ENCODE measurements at places on chromosomes 4 and X. TPM values are rescaled to one million over a fixed set of nuclear protein-coding genes. Genes with fewer than 3 reads are reported as not detected.

- no peak for DNase-seq
These were observed 545 bp downstream of the ABCE1 start for GRCh38 chr4:145098675-145099037.

DNA sequence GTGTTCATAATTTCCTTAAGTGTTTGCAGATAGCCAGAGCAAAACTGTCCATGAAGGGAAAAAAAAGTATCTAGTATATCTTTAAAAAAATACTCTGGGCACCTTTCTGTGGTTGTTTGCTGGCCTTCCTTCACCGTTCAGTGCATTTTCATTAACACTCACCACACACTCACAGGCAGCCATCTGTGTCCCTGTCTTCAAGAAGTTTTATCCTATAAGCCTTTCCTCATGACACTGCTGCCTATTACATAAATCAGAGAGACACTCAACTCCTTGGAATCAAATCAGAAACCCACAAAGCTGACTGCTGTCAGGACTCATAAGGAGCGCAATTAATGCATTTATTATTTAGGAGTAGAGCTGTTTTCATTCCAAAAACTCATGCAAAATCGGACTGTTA is 1720.2 kb downstream of the PCDH7 start:
- no peak for DNase-seq

DNA sequence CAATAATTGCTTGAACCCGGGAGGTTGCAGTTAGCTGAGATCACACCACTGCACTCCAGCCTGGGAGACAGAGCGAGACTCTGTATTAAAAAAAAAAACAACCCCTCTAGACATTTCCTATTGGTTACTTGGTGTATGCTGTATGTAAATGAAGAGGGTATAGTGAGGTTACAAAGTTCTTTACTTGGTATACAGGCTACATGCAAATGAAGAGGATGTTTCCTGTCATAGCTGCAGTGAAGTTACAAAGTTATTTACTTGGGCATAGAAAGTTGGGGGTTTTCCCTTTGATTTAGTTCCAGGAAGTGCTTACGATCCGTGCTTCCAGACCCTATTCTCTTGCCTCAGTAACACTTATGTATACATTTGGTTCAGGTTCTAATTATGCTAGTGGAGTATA is 38.4 kb upstream of the CLNK start:
- no peak for DNase-seq

GRCh38 chrX:16436348-16437188 is 213.4 kb upstream of the S100G start:
- DNase-seq = peak; percentile 85

- no peak for DNase-seq
These were observed 169.5 kb downstream of the GLRA2 start for GRCh38 chrX:14698790-14699189.

DNA sequence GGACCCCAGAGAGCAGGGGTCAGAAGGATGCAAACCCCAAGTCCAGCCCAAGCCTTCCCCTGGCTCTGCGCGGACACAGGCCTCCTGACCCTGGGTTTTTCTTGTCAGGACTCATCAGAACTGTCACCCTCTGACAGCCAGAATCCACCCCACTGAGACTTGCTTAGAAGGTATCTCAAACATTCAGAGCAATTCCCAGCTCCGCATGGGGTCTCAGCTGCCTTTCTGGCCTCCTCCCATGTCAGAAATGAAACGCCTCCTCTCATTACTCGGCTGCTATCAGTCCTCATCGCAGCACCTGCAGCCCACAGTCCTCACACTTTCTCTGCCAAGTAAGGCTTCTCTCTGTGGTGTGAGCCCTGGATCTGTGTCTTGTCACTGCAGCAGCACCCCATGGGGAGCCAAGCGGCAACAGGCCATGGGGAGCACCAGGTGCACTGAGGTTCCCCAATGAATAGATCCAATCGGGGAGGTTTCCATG is 97.8 kb downstream of the WFS1 start:
- DNase-seq = peak; percentile 51

GRCh38 chrX:41887691-41888090 is 35.7 kb downstream of the CASK start:
- DNase-seq = no peak

GRCh38 chr4:47104986-47105385 is 73.6 kb downstream of the GABRB1 start:
- no peak for DNase-seq

GRCh38 chrX:108186811-108187210 is 95.2 kb downstream of the ATG4A start:
- no peak for DNase-seq

DNA sequence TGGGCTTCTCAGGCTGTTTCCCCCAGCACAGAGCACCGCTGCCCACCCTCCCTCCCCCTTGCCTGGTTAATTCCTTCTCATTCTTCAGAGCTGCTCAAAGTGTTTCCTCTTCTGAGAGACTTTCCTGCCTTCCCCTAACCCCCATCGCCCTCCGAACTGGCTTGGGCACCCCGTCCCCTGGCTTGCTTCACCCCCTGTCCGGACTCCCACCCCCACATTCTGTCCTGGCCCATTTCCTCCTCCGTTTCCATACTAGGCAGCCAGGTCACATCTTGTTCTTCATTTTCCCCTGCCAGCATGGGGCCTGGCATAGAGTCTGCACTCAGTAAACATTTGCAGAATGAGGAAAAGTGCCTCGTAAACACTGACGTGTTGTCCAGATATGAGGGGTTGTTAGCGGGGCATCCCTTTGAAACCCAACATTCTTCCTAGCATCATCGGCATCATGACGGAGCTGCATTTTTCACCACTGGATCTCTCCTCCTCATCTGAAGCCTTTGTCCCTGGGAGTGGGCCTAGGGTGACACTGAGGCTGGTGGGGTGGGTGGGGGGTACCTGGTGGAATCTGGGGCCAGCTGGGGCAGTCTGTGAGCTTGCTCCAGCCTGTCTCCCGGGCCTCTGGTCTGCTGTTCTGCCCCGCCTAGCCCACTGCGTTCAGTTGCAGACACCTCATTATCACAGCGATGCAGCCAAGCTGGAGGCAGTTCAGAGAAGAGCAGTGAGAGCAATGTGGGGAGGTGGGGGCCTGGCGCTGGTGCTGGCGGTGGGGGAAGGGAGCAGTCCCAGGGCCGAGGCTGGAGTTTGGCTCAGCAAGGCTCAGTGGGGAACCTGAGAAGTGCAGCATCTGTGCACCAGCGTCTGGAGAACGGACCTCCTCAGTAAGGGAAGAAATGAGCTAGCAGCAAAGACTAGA is 149.4 kb upstream of the PJA1 start:
- peak; percentile 67 for DNase-seq

DNA sequence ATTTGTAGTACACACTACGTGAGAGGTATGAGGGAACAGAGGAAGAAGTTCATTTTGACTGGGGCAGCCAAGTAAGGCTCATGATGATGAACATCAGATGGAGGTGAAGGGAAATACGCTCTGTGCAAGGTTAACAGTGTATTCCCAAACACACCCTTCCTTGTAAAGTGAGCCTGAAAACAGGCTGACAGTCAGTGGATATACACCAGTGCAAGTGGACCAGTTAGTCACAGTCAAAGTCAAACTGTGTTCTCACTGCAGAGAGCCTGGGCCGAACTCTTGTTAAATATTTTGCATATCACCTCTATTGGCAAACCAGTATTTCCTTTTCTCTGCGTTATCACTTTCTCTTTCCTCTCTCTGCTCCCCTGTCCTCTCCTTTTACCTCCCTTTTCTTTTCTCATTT is 23.4 kb upstream of the RHOH start:
- DNase-seq = no peak

DNA sequence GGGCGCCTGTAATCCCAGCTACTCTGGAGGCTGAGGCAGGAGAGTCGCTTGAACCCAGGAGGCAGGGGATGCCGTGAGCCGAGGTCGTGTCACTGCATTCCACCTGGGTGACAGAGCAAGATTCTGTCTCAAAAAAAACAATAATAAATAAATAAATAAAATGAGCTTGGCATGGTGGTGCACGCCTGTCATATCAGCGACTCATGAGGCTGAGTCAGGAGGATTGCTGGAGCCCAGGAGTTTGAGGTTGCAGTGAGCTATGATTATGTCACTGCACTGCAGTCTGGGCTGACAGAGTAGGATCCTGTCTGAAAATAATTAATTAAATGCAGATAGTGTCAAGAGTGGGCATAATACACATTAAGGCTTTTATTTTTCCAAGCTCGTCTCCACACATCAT is 77.5 kb downstream of the DHRSX start:
- no peak for DNase-seq

DNA sequence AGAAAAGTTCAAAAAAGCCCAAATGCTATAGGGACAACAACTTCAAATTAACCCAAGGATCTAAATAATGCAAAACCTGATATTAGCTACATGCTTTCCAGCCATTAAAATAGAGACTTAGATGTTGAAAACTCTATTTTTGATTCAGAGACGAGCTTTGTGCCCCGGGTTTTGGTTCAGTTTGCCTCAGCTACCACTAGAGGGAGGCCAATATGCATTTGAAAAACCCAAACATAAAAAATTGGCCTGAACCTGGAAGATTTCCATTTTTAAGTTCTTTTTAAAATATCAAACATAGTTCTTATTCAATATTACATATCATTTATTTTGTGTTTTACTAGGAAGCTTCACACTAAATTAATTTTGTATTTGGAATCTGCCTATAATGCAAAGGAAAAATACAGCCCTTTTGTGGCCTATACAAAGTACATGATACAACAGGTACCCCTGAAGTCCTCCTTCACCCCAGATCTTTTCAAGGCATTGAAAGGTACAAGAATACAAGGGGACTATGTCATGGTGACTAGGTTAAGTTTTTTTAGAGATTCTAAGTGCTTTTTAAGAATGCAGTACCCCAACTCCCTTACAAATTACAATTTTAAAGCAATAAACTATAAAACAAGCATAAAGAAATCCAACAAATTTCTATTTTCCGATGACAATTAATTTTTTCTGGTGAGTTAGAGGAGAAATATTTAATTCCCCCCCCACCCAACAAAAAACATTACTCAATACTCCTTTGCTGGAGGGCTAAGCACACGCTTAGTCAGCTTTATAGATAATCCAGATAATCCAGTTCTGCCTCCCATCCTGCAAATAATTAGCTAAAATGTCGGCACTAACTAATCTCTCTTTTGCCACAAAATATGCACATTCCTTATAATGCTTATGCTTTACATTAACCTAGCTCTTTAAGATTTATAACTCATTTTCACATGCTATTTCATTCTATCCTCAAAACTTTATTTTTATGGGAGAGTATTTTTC is 97.7 kb upstream of the PTPN13 start:
- no peak for DNase-seq

- no peak for DNase-seq
These were observed 1798.9 kb downstream of the PCDH7 start for GRCh38 chr4:32519060-32519459.

DNA sequence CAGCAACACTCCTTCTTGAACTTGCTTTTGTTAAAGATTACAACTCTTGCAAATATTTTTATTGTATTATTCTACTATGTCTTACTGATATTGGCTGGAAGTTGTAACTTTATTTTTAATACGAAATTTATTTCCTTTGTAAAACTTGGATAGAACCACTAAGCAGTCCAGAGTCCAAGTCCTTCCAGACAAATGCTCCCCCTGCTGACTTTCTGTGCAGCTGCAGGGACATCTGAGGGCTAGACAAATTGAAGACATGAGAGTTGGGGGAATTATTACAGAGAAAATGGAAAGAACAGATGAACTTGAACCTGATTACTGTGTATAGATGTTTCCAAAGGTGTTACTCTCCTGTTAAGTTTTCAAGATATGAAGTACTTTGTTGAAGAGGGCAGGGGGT is 238.8 kb downstream of the GRIA3 start:
- no peak for DNase-seq

GRCh38 chr4:88037447-88037846 is 30.0 kb downstream of the PKD2 start:
- no peak for DNase-seq

DNA sequence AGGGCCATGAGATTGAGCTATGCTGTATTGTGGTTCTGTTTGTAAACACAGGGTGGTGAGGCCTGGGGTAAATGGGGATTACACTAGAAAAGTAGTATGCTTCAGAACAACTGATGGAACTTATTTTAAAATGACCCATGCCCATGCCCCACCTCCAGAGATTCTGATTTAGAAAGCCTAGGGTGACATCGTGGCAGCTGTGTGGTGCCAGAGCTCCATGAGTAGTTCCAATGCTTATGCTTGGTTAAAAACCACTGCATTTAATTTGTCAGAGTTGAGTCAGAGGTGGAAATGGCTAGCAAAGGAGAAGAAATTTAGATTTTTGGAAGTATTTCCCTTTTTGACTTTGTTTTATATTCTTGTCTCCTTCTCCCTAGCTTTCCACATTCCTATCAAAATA is 63.4 kb upstream of the PDE5A start:
- DNase-seq = no peak

- no peak for DNase-seq
These were observed 77.3 kb downstream of the ARSJ start for GRCh38 chr4:113901994-113902787.

GRCh38 chrX:77527233-77528001 is 80.2 kb downstream of the FGF16 start:
- DNase-seq = peak; percentile 80

DNA sequence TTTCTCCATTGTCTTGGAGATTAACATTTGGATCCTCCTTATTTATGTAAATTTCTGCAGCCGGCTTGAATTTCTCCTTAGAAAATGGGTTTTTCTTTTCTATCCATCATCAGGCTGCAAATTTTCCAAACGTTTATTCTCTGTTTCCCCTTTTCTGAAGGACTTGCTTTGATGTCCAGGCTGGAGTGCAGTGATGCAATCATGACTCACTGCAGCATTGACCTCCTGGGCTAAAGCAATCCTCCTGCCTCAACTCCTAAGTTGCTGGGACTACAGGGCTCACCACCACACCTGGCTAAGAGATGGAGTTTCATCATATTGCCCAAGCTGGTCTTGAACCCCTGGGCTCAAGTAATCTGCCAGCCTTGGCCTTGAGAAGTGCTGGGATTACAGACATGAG is 144.0 kb upstream of the ZXDB start:
- DNase-seq = no peak

DNA sequence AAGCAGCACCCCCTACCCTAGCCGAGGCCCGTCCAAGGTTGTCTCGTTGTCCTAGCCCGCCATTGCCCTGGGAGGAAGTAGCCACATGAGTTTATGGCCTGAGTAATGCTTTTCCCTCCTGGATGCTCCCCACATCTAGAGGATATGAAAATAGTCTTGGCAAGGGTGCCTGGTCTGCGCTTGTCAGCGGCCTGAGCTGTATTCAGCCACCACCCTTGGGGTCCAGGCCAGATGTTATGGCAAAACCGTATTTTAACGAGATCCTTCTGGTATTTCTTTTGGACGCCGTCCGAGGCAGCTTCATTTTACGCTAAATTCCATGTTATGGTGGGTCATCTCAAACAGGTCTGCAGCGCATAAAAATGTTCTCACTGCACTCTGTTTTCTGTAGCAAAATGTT is 89.3 kb downstream of the GPR143 start:
- DNase-seq = no peak

The EXOC1L gene
- total RNA-seq = not detected

The SUPT20HL1 gene
- total RNA-seq = 0.69 TPM

The GATA1 gene
- total RNA-seq = 0.42 TPM

The ZCCHC12 gene
- not detected for total RNA-seq
